ENCODE measurements at places on chromosomes 2 and 18.

GRCh38 chr2:225002656-225003045, 39.6 kb downstream of the DOCK10 start:
- no peak for DNase-seq

DNA sequence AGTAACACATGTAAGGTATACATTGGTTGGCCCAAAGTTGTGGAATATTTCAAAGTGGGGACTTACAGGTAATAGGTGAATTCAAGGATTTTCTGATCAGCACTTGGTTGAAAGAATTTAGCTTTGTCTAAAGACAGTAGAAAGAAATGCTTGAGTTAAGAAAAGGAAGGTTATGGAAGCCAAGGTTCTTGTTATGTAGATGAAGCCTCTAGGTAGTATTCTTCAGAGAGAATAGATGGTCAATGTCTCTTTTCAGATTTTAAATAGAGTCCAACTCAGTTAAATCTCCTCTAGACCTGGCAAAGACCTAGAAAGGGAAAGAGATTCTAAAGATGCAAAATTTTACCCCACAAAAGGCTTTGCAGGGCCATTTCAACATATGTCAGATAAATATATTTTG, 157.4 kb downstream of the ANKRD30B start:
- no peak for DNase-seq

DNA sequence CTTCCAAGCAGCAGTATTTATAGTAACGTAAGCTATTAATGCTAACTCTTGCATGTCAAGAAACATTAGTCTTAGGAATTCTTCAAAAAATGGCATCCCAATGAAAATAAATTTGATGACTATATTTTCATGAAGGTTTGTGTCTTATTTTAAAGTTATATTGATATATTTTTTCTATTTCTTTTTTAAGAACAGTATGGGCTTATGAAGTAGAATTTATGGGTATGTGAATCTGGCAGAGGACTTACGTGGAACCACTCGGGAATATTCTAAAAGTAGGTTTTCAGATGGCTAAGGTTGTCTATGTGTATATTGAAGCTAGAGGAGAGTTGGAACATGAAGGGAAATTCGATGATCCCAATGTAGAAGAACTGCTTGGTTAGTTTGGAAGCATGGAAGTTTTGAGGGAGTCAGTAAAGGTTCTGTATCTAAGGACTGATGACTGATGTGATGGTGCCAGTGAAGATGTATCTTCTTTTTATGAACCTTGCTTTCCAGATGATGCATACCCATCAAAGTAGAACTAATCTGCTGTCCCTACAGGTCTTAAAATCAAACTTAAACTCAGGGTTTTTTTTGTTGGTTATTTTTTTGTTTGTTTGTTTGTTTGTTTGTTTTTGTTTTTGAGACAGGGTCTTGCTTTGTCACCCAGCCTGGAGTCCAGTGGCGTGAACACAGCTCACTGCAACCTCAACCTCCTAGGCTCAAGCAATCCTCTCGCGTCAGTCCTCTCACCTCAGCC, 39.5 kb downstream of the DDX1 start:
- no peak for DNase-seq

DNA sequence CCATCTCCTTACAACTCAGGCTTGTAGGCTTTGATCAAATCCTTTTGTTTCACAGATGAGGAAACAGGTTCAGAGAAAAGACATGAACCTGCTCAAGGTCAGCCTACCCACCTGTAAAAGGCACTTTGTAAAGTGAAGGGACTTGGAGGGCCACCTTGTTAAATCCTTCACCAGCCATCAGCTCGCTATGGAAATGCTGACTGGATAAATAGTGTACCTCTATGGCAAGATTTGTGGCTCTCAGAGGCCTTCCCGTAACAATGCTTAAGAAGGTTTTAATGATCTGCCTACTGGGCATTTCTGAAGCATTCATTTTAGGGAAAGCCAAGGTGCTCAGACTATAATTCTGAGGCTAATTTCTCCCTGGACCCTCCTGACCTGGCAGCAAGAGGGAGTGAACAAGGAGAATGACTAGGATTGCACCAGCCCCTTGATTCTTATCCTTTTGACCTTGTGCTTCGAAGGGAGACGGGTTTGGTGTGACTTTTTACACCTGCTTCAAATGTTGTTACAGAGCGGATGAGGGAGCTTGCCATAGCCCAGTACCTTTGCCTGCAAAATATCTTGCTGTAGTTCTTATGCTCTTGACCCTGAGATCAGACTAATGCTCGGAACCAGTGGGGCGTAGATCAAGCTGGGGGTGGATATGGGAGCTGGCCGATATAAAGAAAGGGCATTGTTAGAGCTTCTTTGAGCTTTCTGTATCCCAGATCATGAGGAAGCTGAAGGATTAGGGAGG, 90.9 kb upstream of the CXCR4 start:
- DNase-seq, result no peak
